ENCODE measurements at places on chromosomes 2 and 18.

- no peak for DNase-seq
Measured at GRCh38 chr18:80232030-80232429, 15.3 kb downstream of the PARD6G start.

GRCh38 chr2:136057802-136058140 is 60.2 kb downstream of the CXCR4 start:
- no peak for DNase-seq

DNA sequence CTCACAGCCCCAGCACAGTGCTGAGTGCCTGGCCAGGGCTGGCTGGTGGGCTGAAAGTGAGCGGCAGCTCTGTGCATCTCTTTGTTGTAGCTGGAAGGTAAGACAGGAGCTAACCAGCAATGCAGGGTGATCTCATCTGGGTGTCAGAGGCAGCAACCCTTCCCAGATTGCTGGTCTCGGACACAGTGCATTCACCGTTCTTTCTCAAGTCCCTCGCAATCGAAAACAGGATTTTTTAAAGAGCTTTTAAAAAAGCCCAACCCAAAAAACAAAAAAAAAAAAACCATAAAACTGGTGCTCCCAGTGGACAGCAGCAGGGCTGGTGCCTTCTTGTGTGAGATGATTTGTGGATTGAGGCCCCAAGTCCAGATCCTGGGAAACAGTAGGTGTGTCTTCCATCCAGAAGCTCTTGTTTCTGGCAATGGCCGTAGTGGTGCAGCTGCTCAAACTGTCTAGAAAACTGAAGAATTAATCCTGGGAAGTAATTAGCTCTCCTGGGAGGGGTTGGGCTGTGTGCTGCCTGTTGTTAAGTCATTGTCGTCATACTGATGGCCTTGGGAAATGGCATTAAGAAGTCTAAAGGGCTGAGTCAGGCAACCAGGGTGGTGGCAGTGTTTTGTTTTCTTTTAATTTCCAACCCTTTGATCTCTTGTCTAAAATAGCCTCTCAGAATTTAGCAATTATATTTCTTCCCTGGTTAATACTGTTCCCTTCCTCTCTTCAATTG is 156.7 kb downstream of the KLHL29 start:
- no peak for DNase-seq

GRCh38 chr18:56469582-56469981 is 168.8 kb downstream of the TXNL1 start:
- DNase-seq, result no peak

DNA sequence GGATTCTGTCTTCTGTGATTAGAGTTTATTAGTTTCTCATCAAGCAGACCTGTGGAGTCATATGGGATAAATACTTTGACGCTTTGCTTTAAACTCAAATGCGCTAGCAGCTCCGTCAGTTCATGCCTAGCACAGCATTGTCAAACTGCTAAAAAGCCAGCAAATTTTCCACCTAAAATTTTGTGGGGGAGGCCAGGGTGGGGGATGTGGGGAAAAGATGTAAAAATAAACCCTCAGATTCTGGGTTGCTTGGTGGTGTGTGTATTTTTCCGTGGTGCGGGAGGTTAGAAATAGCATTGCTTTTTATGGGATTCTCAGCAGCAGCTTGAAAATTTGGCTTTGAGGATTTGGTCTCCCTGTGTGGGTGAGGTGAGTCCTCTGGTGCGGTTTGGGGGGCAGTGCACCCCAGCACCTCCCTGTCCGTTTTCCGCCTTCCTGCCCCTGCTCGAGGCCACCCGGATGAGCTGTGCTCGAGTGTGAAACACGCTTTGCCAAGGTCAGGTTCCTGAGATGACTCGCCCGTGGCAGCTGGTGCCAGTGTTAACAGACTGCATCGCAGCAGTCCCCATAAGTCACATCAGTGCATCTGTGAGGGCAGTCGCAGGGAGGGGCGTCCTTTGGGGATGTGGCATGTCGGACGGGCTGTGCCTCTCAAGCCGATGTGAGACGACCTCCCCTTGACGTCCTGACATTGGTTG is 65.9 kb downstream of the LDLRAD4 start:
- DNase-seq, result no peak

- DNase-seq, result no peak
Measured at GRCh38 chr2:74593826-74594772, 39.6 kb downstream of the DOK1 start.

DNA sequence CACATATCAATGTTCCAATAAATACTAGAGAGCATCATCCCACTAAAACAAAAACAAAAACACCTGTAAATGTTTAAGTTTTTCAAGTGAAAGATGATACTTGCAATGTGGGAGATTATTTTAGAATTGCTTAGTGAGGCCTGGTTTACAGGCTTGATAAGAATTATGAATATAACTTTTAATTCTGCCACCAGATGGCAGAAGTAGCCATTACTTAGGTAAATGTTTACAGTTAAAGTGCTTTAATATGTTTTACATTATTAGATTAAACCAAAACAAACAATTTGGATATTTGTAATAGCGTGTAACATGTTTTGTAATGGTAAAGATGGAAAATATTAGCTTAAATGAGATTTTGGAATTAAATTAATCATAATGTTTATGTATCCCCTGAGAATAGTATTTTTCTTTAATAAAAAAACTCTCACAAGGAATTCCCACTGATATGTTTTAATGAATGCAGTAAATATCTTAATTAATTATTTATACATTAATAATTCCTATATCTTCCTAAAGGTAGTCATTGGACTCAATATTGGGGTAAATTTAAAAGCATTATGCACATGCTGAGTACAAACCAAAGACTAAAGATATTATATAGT is 522.0 kb downstream of the SPAG16 start:
- no peak for DNase-seq

- no peak for DNase-seq
Measured at GRCh38 chr18:49321271-49321670, 139.2 kb downstream of the DYM start.

- no peak for DNase-seq
Measured at GRCh38 chr2:127226520-127227263, 6.6 kb upstream of the CYP27C1 start.

DNA sequence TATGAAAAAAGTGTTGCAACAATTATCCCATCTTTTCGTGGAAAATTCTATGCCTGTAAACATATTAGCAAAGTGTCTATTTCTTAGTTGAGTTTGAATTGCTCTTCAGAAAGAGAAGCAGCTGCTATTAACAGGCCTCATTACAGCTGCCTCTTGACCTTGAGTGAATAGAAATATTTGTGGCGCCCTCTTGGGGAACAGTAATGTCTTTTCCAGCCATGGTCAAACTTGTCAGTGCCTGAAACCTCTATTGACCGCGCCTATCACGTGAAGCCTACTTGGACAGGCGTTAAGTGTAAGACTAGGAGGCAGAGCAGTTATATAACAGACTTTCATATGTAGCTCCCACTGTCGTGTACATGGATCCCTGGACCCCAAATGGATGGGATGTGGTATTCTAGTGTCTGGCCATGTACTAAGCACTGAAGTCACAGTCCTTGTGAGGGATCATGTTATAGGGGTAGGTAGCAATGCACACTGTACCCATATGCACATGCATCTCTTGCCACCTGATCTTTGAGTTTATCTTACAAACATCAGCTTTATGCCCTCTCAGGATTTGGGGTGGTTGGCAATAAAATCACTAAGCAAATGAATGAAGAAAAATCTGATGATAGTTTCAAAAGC is 245.0 kb downstream of the PTGR3 start:
- no peak for DNase-seq

GRCh38 chr2:176251928-176252327 is 17.3 kb upstream of the MTX2 start:
- no peak for DNase-seq

DNA sequence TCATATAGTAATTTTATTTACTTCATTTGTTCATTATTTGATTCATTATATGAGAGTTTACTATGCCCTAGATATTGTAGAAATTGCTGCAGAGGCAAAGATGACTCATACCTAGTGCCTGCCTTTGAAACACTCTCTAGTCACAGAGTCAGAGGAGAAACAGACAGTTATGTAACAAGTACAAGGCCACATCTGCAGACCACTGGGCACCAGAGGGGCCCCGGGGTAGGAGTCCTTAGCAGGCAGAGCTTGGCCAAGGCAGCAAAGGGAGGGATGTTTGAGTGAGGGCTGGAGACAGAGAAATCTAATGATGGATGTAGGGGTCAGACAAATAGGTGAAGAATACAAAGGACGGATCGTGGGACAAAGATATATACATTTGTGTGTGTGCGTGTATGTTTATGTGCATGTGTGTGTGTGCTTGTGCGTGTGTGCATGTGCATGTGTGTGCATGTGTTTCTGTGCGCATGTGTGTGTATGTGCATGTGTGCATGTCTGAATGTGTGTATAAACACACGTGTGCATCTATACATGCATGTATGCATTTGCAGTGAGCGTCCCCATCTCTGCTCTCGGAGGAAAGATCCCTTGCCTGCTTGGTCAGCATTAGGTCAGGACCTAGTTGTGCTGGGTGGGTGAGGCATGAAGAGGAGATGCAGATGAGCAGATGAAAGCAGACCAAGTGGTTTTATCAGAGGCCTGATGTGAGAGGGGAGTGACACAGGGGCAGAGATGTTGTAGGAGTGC is 170.6 kb upstream of the MYT1L start:
- DNase-seq, result no peak

GRCh38 chr18:45334191-45334590 is 281.1 kb upstream of the SLC14A2 start:
- no peak for DNase-seq

DNA sequence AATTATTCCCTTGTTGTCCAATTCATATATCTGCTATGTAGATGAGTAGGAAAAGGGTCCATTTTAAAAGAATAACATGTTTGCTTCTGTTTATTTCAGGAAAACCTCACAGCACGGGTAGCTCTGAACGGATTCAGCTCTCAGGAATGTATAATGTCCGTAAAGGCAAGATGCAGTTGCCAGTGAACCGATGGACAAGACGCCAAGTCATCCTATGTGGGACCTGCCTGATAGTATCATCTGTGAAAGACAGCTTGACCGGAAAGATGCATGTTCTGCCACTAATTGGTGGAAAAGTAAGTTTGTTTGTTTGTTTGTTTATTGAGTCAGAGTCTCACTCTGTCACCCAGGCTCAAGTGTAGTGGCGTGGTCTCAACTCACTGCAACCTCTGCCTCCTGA is 114.6 kb downstream of the PHLPP1 start:
- no peak for DNase-seq

GRCh38 chr2:53969968-53970723 is 647 bp downstream of the PSME4 start:
- no peak for DNase-seq

- no peak for DNase-seq
Measured at GRCh38 chr2:152396051-152396511, 61.1 kb downstream of the FMNL2 start.

- DNase-seq, result no peak
Measured at GRCh38 chr2:175793648-175794047, 208.4 kb downstream of the LNPK start.

- no peak for DNase-seq
Measured at GRCh38 chr2:134575888-134576287, 142.9 kb downstream of the TMEM163 start.

DNA sequence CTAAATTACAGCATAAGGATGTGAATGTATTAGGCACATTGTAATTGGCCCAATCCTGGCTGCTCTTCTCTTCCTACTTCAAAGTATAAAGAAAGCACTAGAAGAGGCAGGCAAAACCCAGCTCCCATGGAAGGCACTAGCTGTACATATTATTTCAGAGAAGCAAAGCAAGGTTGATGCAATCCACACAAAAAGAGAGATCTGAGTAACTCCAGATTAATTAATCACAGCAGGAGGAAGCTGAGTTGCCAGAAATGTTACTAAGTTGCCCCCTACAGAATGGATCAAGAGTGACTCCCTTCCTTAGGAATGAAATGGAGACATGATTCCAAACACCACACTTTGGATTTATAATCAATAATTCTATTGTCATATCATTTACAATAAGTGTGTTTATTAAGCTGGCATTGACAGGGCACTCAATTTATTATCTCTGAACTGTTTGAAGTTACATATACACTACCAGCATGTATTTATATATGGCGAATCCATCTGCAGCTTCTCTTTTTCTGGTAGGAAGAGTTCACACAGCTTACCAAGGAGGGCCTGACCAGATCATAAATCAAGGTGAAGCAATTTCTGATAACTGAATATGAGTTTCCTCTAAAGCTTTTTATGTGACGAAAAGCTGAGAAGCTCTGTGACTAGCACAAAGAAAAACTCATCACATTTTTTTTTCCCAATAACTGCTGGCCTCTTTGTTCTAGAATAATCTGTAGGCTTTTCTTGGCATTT is 393.1 kb upstream of the LYPD1 start:
- DNase-seq, result no peak

GRCh38 chr18:48607056-48607984 is 68.5 kb downstream of the CTIF start:
- no peak for DNase-seq

GRCh38 chr2:149782572-149782971 is 195.0 kb upstream of the MMADHC start:
- DNase-seq, result no peak

GRCh38 chr2:113167115-113167932 is 6.4 kb upstream of the PSD4 start:
- DNase-seq, result peak; percentile 28

- no peak for DNase-seq
Measured at GRCh38 chr2:74205596-74205995, 7.2 kb downstream of the MTHFD2 start.

DNA sequence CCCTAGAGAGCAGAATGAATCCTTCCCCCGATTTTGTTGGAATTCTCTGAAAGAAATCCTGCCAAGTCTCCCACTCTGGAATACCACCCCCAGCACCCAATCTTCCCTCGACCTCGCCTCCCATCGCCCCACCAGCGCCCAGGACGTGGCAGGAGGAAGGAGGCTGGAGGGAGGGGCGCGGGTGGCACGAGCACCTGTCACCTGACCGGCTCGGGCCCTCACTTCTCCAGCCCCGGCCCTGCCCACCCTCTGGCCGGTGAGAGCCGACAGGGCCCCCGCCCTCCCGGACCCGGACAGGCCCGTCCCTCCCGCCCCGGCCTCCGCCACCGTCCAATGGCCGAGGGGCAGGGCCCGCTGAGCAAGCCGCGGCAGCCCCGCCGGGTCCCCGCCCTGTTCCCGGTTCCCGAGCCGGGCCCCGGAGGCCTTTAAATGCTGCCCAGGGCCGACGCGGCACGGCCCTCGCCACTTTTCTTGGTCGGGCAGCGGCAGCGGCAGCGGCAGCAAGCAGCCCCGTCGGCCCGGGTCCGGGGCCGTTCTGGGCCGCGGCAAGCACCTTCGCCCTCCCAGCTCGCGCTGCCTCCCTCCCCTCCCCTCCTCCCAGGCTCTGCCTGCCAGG is at the start of gene LGALSL:
Gene LGALSL (plus strand): TSS at position 393 of the 616 bp plus-strand sequence. CDS start 384 bp downstream, outside the sequence.
- peak; percentile 39 for DNase-seq

DNA sequence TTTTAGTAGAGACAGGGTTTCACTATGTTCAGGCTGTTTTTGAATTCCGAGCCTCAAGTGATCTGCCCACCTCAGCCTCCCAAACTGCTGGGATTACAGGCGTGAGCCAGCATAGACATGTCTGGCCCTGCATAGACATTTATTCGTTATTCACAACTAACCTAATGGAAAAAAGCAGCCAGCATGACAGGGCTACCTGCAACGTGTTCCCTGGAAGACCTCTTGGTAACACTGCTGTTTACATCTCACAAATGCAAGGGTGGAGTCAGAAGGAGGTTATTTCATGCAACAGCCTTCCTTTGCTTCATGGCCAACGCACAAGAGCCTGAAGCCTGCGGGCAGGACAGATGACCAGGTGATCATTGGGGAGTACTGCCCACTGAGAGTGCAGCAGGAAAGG is 9.2 kb downstream of the SERPINE2 start:
- DNase-seq, result no peak

All from stimulated activated naive CD4-positive, alpha-beta T cell (primary cell).